Aorta (tissue), 5 donors: ENCODE measurements at places on chromosomes 13 and 19. TPM values are rescaled to one million over a fixed set of nuclear protein-coding genes. Genes with fewer than 3 reads are reported as not detected.

The NXNL1 gene
- not detected for total RNA-seq

The NCAN gene
- not detected for total RNA-seq

The SULT2A1 gene
- total RNA-seq = not detected

The FFAR1 gene
- total RNA-seq = not detected

The ZNF837 gene
- 0.65 TPM for total RNA-seq

The KLF5 gene
- total RNA-seq = 3.6 TPM

The CGB7 gene
- not detected for total RNA-seq

The USHBP1 gene
- total RNA-seq = 4.6 TPM

The ZNF729 gene
- not detected for total RNA-seq

The PSG7 gene
- not detected for total RNA-seq

The ZNF506 gene
- total RNA-seq = 28.8 TPM

The LILRA5 gene
- total RNA-seq = 10.8 TPM

The FPR2 gene
- total RNA-seq = 2.7 TPM

The TICAM1 gene
- 18.5 TPM for total RNA-seq

The CD79A gene
- total RNA-seq = 1.3 TPM

The KIR3DL1 gene
- not detected for total RNA-seq

The GIPC3 gene
- 5.0 TPM for total RNA-seq

The COMMD6 gene
- 154 TPM for total RNA-seq

The SHC2 gene
- 9.7 TPM for total RNA-seq

The ZNF558 gene
- total RNA-seq = 24.1 TPM

The LYPD4 gene
- not detected for total RNA-seq

The FUT1 gene
- 2.3 TPM for total RNA-seq

The C13orf46 gene
- 3.5 TPM for total RNA-seq

The NANOS3 gene
- not detected for total RNA-seq

The IQCN gene
- 8.1 TPM for total RNA-seq

The RHPN2 gene
- total RNA-seq = 1.9 TPM

The RYR1 gene
- total RNA-seq = 5.4 TPM

The PSG11 gene
- not detected for total RNA-seq

The TMEM59L gene
- total RNA-seq = 0.97 TPM

The ZNF580 gene
- total RNA-seq = 43.7 TPM
